ENCODE measurements at places on chromosomes 13 and 19. TPM values are rescaled to one million over a fixed set of nuclear protein-coding genes. Genes with fewer than 3 reads are reported as not detected.

DNA sequence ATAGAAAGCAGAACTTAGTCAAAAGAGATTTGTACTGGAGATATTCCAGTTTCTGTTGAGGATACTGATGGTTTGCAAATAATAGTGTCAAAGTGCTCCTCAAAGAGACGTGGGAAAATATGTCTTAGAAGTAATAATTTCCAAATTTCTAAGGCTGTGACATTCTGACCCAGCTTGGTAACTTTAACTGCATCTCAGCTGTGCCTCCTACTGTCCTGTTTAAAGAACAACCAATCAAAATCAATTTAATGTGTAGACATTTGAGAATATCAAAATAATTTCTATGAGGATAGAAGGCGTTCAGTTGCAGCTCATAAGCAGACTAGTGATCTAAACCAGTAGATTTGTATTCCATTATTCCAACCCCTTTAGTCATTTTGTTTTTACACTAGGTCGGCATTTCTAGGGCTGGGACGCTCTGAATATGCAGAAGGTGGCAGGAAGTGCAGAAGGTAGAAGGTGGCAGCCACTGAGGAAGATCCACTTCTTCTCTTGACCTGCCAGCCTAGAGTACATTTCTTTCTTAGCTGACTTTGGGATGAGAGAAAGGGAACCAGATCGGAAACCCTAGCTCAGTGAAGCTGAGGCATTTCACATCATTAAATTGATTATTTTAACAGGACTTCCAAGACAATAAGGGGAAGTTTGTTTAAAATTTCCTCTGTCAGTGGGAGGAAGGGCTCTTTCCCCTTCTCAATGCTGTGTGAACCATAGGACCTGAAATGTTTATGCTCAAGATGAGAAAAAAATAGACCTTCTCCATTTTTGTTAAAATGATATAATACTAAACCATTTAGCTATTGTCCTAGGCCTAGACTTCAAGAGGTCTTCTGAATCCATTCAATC lies 67.5 kb downstream of the COL4A1 start:
- no peak for DNase-seq

DNA sequence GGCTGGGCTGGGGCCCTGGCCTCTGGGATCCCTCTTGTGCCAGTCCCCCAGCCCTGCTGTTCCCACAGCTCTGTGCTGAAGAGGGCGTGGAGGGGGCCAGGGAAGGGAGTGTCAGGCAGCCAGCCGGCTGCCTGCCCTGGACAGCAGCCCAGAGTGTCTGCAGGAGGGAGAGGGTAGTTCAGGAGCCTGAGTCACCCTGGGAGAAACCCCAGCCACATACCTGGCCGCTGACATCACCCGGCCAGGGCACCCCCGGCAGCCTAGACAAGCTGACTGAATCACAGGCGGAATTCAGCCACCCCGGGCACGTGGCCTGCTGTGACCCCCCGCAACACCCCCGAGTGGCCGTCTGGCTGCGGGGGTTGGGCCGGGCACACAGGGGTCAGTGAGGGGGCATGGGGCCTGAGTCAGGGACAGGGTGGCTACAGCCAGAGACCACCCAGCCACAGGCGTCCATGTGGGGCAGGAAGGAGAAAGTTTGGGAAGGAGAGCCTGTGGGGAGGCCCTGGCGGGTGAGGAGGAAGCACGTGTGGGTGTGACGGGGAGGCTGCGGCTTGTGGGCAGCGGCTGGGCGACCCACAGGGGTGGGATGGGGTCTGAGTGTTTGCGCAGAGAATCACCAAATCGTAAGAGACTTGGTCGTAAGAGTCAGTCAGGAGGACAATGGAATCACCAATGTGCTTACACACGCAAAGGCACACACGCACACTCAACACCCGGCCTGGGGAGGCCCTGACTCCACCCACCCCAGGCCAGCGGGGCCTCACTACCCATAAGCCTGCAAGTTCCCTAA lies 11.9 kb upstream of the FOSB start:
- peak; percentile 97 for DNase-seq

The ARHGAP35 gene
- total RNA-seq = 73.1 TPM

The ANGPTL4 gene
- 3.2 TPM for total RNA-seq

DNA sequence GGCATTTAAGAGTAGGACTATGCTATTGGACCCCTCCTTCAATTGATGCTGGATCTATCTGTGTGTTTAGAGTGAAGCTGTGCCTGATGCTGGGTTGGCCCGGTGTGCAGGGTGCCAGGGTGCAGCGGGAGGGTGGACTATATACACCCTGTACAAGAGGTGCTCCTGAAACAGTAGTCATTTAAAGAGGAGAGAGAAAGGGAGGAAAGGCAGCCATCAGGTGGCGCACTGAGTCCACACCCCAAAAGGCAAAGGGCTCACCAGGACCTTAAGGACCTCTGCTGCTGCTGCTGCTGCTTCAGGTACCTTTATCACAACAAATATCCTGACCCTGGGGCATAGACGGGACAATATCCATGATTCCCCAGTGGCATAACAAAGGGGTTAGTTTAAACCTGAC lies 39.4 kb downstream of the ZNF136 start:
- peak; percentile 28 for DNase-seq

The SMIM24 gene
- total RNA-seq = 42.0 TPM

GRCh38 chr13:36369268-36370107 lies 23.3 kb upstream of the SPART start:
- DNase-seq = no peak

The OVOL3 gene
- not detected for total RNA-seq

GRCh38 chr13:57409121-57409520 lies 222.4 kb upstream of the PCDH17 start:
- DNase-seq = no peak

GRCh38 chr19:15508035-15508710 lies at the start of gene CYP4F22:
Gene CYP4F22 (plus strand): TSS chr19:15508525. CDS start chr19:15525337, 16,812 bp downstream.
- DNase-seq = no peak

DNA sequence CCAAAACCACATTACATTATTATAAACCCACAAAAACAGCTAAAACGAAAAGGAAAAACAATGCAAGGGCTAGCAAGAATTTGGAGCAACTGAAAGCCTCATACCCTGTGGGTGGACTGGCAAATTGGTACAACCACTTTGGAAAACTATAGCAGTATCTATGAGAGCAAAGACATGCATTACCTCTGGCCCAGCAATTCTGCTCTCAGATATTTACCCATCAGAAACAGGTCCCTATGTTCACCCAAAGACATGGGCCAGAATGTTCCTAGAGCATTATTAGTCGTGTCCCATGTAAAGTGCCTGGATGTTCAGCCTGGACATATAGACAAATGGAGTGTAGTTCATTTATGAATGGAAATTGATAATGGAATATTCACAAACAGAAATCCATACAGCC lies 27.9 kb downstream of the POP4 start:
- DNase-seq = no peak

GRCh38 chr13:49652355-49653305 lies 24.3 kb downstream of the ARL11 start:
- peak; percentile 39 for DNase-seq

DNA sequence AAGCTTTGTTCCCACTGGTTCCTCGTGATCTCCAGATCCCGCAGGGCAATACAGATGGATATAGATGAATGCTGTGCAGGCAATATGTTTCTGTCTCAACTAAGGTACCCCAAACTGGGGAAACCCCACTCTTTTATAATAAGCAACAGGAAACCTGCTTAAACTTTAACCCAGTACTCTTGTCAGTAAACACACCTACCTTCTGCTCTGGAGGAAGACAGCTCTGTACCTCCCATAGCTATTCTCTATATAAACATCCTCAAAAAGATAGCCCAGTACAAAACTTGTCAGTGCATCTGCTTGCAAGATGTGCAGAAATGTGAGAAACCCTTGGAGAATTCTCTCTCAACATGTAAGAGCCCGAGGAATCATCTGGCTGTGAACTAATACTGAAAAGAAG lies 583.6 kb downstream of the OLFM4 start:
- DNase-seq = no peak

DNA sequence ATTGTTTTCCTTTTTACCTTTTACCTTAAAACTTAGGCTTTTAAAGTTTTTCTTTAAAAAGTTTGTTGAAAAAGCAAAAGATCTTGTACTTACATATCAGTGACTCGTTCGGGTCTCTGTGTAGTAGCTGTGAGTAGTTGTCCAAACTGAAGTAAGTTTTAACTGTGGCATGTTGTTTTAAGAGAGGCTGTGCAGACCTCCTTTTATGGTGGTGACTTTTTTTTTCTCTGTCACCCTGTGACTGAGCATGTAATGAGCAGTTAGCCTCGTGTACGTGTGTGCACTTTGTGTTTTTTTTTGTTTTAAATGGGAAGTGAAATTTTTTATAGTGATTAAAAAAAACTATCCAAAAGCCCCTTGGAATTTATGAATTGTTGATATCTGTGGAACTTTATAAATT lies at the start of gene GPR183:
Gene GPR183, minus strand, starts transcription at position 153 of the 400 bp plus-strand sequence. CDS start 11,254 bp downstream, outside the sequence.
- DNase-seq = no peak

DNA sequence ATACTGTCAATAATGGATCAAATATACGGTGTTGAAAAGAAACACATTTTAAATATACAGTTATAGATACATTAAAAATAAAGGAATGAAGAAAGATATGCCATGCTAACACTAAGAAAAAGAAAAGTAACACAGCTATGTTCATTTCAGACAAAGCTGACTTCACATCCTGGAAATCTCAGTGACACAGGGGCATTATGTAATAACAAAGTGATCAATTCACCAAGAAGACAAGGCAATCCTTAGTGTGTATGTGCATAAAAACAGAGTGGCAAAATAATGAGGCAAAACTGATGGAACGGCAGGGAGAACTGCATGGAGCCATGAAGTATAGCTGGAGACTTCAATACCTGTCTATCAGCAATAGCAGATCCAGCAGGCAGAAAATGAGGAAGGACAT lies 13.1 kb downstream of the ZNF14 start:
- no peak for DNase-seq

The TJP3 gene
- 343 TPM for total RNA-seq

The PTH2 gene
- not detected for total RNA-seq

DNA sequence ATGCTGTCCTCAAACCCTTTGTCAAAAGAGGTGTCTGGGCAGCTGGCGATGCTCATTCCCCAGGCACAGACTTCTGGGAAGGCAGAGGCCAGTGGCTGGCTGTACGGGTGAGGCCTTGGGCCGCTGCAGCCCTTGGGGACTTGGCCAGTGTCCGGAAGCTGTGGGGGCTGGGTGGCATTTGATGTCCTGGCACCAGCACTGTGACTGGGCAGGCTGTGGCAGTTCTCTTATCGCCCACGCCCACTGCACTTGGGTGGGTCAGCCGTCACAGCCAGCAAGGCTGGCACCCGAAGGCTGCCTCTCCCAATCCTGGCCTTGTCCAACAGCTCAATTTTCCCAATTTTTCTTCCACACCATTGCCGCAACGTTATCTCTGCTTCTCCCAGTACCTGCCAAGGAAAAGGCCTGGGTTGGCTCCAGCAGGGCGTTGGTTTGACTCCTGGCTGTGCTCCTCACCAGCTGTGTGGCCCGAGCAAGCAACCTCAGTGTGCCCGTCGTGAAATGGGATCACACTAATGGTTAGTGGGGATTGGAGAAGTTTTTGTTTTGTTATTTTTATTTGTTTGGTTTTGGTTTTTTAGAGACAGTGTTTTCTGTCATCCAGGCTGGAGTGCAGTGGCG lies 12.7 kb upstream of the SLC44A2 start:
- DNase-seq = peak; percentile 53

DNA sequence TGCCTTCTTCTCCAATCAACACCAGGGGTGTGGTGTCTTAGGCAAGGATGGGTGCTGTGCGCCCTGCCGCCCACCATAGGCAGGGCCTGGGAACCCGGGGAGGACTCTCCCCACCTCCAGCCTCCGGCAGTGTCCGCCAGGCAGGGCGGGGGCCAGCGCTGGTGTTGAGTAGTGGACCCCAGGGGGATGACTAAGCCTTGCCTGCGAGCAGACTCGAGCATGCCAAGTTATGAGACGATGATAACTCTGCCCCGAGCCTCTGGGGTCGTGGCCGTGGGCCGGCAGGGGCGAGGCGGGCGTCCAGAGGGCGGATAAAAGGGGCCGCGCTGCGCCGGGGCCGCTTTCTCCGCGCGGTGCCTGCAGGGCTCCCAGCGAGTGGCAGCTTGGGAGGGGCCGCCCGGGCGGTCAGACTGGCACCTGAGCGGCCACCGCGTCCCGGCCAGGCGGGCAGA lies at the start of gene MEDAG:
Gene MEDAG, plus strand, starts transcription at position 340 of the 452 bp plus-strand sequence. CDS start 245 bp downstream, outside the sequence.
- DNase-seq = no peak

DNA sequence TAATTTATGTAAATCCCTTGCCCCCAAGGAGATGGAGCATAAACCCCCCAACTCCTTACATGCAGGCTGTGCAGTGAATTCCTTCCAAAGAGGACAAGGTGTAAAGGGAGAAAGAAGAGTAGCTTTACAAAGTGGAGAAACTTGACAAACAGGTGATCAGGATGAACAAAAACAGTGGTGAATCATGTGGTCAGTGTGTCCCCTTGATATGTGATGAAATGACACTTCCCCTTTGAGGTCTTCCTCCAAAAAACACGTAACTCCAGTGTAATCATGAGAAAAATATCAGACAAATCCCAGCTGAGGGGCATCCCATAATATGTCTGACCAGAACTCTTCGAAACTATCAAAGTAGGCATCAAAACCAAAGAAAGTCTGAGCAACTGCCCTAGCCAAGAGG lies 29.5 kb upstream of the AKT2 start:
- no peak for DNase-seq

GRCh38 chr13:91045351-91046034 lies 302.0 kb upstream of the MIR17HG start:
- DNase-seq = no peak

The NFIC gene
- 52.4 TPM for total RNA-seq

GRCh38 chr19:38429811-38430156 lies 3.7 kb upstream of the RYR1 start:
- DNase-seq = no peak

The F10 gene
- 1.6 TPM for total RNA-seq

DNA sequence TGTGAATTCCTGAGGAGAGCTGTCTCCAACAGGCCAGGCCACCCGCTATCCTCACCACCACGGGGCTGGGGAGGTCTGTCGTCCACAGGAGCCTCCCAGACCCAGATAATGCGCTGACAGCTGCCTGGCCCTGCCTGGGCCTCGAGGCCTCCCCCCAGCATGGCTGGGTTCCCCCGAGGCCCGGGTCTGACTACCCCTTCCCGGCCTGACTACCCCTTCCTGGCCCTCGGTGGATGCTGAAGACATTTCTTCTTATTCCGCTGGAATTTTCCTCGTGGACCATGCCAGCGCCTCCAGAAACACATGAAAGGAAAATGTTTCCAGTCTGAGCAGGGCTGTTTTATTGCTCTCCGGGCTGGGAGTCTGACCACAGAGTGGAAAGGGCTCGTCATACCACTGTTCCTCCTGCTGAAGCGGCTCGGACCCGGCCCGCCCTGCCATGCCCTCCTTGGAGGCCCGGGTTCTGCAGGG lies 16.8 kb upstream of the COMP start:
- no peak for DNase-seq

The ZNF69 gene
- total RNA-seq = 26.5 TPM

DNA sequence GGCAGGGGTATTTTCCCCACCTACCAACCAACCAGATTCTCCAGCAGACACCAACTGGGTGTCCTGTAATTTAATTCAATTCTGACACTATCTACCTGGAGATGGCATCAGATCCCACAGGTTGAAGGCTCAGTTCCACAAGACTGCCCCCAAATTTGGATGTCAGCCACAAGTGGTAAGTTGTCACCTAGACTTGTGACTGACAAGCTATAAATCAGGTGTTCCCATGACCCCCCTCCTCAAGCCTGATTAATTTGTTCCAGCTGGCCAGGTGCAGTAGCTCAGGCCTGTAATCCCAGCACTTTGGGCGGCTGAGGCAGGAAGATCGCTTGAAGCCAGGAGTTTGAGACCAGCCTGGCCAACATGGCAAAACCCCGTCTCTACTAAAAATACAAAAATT lies 10.6 kb upstream of the HAUS5 start:
- no peak for DNase-seq

The LYPD3 gene
- 0.21 TPM for total RNA-seq

GRCh38 chr13:46213242-46213641 lies 1.5 kb downstream of the LRRC63 start:
- no peak for DNase-seq

GRCh38 chr13:43988302-43988701 lies 108.6 kb downstream of the LACC1 start:
- no peak for DNase-seq

Measured in left colon (tissue), 2 donors.